Subcutaneous preadipocyte (primary cell): ENCODE measurements at places on chromosomes 5 and 9. TPM values are rescaled to one million over a fixed set of nuclear protein-coding genes. Genes with fewer than 3 reads are reported as not detected.

Gene TAL2
- not detected in 2 replicates for total RNA-seq

Gene KCNMB1
- total RNA-seq = not detected in 2 replicates

Gene ZNF454
- total RNA-seq = 0.78 and 1.8 TPM in 2 replicates

Gene COMMD10
- 26.8 and 28.5 TPM in 2 replicates for total RNA-seq

Gene GKAP1
- 0.39 TPM in 1 of 2 replicates, not detected in the other for total RNA-seq
